ENCODE measurements at places on chromosomes 11 and 22.

DNA sequence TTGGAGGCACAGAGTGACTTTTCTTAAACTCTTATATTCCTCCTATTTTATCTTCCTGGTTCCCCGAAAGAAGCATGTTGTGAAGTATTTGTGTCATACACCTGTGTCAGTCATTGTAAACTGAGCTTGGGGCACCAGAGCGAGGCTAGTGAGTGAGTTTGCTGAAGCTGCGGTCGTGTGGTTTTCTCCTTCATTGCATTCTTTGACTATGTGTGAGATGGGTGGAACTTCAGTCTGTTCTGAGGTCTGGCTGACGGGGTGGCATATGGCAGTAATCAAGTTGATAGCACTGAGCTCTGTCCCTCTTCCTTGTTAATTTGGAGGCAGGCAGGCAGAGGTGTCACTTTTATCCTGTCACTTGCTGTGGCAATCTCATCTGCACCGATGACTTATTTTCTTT lies 4.2 kb downstream of the VPS26B start:
- no peak for DNase-seq

- no peak for DNase-seq
Observed at GRCh38 chr11:79471071-79471844, 30.4 kb upstream of the TENM4 start.

DNA sequence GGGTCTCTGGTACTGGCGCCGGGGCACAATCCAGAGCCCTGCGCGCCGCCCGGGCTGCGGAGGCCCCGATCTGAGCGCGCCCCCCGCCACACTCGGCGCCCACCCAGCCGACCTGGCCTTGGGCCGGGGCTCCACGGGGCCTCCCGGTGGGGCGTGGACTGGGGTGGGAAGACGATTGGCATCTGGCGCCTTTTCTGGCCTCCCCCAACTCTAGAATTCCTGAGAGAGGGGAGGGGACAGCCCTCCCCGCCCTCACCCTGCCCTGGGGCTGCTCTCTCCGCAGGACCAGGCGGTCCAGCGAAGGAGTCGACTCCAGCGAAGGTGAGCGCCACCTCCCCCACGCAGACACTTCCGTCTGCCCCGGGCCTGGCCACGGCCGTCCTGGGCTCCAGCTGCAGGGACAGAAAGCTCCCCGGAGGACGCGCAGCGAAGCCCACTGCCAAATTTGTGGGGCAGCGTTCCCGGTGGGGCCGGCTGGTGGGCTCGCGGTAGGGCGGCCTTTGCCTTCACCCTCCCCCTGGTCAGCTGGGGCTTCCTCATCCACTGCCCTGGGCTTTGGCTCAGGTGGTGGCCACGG lies 593 bp downstream of the SSH3 start:
- DNase-seq = no peak

GRCh38 chr22:46829941-46830715 lies 67.7 kb downstream of the TBC1D22A start:
- DNase-seq = no peak

GRCh38 chr22:28424427-28425080 lies 255.1 kb downstream of the TTC28 start:
- DNase-seq = no peak

DNA sequence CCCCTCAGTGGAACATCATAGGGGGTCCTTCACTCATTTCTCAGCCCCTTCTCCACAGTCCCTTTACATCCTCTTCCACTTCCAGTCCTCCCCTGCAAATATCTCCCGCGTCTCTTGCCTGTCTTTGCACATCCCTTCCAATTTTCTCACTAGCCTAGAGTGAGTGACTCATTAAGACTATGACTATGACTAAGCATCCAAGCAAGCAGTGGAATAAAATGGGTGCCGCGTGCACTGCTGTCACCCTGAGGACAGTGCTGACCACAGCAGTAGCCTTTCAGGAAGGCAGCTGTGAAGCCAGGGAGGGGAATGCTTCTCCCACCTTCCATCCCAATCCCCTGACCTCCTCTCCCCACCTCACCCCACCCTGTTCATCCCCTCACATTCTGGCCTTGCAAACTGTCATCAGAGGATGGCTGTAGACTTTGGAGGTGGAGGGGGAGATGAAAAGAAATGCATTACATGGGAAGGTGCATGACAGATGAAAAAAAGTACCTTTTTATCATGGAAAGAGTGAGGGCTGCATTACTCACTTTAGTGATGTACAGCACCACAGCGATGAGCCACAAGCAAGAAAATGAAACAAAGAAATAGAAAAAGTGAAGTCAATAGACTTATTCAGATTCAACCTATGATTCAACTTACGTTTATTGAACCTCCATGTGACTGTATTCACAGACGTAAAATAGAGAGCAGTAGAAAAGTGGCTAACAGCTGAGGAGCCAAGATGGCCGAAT lies 948.2 kb downstream of the NTM start:
- DNase-seq = no peak

GRCh38 chr11:123536690-123537437 lies 106.8 kb downstream of the GRAMD1B start:
- DNase-seq = peak; percentile 78

DNA sequence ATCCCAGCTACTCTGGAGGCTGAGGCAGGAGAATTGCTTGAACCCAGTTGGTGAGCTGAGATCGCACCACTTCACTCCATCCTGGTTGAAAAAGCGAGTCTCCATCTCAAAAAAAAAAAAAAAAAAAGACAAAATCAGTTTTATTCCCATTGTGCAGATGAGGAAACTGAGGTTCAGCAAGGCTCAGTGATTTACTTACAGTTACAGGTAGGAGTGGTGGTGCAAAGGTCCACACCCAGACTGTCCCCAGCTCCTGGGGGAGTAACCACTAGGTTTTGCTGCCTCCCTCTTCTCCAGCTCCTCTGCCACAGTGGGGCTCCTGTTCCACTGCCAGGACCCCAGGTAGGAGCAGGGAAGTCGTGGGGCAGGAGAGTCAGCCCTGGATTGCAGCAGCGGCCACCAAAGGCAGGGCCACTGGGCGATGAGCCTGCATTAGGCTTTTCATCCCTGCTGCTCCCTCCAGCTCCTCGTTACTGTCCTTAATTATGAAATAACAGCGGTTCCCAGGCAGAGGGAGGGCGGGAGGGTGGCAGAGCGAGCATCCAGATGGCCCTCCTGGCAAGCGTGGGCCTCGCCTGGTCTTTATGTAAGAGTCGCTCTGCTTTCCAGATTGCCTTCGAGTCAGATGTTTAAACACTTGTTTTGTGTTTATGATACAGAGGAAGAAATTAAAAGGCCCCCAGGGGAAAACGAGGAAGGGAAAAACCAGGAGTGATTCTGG lies 15.5 kb upstream of the RASD2 start:
- no peak for DNase-seq

DNA sequence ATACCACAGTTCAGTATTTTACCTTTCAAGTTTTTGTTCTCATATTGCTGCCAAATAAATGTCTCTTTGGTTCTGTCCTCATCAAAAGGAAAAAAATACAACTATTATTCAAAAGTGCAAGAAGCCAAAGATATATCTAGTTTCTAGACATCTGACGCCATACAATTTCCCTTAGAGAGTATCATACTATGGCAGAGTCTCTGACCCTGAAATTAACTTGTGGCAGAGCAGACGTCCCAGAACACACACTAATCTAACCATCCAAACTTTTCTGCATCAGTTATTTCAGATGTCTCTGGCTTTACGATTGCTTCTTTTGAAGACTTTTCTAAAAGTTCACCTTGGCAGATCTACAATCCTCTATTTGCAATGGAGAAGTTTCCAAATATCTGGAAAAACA lies 2.7 kb downstream of the OR51T1 start:
- DNase-seq = no peak

DNA sequence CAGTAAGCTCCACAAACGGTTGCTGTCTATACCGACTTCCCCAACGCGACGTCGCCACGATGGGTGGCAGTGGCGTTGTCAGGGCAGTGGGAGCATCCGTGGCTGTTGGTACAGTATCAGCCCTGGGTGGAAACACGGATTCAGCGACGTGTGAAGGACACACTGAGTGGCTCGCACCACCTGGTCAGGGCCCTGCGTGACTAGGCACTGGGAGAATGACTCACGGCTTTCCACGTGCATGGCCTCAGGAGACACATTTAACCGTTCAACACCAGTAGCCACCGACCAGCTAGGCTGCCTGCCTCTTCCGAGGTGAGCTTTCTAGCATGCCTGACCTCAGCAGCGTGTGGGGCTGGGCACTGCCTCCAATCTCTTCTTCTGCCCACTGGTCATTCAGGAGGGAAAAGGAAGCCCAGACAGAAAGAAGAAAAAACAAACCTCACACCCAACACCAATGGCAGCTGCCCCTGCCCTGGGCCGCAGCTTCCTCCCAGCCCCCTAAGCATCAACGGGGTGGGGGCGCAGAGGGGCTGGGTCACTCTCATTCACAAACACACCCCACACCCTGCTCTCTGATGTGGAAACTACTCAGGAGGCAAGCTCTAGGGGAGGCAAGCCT lies 59.0 kb downstream of the MYH9 start:
- no peak for DNase-seq

DNA sequence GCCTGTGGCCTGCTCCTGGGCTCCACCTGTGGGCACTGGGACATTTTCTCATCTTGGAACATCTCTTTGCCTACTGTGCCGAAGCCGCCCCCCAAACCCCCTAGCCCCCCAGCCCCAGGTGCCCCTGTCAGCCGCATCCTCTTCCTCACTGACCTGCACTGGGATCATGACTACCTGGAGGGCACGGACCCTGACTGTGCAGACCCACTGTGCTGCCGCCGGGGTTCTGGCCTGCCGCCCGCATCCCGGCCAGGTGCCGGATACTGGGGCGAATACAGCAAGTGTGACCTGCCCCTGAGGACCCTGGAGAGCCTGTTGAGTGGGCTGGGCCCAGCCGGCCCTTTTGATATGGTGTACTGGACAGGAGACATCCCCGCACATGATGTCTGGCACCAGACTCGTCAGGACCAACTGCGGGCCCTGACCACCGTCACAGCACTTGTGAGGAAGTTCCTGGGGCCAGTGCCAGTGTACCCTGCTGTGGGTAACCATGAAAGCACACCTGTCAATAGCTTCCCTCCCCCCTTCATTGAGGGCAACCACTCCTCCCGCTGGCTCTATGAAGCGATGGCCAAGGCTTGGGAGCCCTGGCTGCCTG lies 1.4 kb downstream of the SMPD1 start:
- DNase-seq = no peak

GRCh38 chr11:98365941-98366340 lies 654.8 kb upstream of the CNTN5 start:
- DNase-seq = no peak

DNA sequence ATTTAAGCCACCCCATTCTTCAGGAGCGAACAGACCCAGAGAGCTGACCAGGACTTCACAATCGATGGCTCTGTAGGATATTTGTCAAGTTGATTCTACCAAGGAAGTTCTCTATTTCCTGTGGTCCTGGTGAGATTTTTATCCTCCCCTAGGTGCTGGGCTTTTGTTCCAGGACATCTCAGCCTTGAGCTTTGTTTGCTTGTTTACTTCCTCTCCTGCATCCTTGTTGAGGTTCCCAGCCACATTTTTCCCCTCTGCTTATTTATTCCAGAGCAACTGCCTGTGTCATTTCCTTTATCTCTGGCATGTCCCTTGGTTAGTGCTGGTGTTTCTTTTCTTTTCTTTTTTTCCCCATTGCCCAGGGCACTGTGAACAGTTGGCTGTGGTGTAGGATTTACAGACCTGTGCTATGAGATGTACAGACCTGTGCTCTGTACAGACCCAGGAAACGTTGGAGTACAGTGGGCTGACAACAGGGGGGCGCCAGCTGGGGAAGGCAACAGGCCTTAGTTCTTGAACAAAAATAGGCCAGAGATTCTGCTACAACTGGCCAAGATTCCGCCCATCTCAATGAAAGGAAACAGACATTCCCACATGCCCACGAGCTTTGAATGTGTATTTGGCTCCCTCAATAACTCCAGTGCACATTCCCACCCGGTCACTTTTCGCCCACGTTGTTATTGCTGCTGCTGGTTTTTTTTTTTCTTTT lies 235.9 kb upstream of the DDI1 start:
- DNase-seq = no peak

- no peak for DNase-seq
Observed at GRCh38 chr11:26777372-26777808, 55.5 kb upstream of the SLC5A12 start.

DNA sequence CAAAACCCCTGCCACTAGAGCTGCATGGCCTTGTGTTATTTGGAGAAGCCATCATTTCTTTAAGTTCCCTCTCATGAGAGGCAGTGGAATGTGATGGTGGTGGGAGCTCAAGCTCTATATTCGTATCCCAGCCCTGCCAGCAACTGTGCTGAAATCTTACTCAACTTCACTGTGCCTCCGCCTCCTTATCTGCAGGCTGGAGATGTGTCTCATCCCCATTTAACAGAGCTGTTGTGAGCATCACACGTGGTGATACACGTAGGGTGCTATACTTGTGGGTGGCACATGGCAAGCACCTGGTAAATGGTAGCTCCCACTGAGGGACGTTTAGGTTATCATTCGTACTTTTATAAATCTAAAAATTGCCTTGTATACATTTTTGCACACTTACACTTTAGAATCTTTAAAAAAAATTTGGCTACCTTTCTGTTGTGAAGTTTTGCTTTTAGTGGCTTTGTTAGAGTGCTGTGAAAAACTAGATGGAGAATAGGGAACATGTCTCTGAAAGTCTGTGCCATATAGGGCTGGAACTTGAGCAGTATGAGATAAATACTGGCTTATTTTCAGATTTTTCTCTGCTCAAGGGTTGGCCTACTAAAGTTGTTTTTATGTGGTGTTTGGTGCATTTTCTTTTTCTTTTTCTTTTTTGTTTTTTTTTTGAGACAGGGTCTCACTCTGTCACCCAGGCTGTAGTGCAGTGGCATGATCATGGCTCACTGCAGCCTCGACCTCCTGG lies 23.2 kb downstream of the TNRC6B start:
- DNase-seq = no peak

GRCh38 chr11:18567081-18567480 lies 21.5 kb downstream of the UEVLD start:
- DNase-seq = no peak

GRCh38 chr22:43529934-43530333 lies 118.1 kb downstream of the MPPED1 start:
- no peak for DNase-seq

DNA sequence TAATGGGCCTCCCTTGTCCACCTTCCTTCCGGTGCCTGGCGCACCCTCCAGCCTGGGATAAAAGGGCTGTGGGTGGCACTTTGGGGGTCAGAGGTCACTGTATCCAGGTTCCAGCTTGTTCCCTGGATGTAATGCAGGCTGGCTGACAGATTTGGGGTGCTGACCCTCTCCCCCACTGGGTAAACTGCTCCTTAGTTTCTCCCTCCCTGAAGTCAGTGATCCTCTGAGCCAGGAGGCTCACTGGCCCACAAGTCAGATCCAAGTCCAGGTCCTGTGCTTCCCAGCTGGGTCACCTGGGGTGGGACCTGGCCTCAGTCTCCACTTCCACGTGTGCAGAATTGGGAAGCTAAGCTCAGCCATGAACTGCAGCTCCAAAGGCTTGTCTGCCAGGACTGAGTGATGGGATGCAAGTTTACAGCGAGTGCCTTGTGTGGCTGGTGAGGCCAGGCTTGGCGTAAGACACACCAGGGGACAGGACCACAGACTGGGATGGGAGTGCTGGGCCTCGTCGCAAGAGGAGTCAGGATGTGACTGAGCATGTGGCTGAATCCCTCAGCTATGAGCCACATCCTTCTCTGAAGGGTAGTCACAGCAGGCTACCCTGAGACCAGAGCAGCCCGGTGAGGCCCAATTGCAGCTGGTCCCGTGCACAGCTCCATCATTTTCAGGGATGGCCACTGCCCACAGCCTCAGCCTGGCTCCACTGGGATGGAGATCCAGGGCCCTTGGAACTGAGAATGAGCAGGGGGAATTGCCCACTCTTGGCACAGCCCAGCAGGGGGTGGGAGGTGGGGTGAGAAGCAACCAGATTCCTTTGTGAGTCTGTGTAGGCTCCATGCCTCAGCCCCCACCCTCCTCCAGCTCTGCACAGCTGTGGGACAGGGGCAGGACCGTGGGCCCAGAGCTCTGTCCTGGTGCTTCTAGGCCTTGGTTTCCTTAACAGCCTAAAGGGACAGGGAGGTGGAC lies 7.2 kb downstream of the SHISA8 start:
- no peak for DNase-seq
